Placental pericyte (primary cell): ENCODE measurements at places on chromosomes 4 and X. TPM values are rescaled to one million over a fixed set of nuclear protein-coding genes. Genes with fewer than 3 reads are reported as not detected.

Gene ZBTB33
- total RNA-seq: 7.4 and 17.0 TPM in 2 replicates

Gene VEGFD
- total RNA-seq: 0.14 TPM in 1 of 2 replicates, not detected in the other

Gene AKAP4
- not detected in 2 replicates for total RNA-seq

Gene ARMCX4
- total RNA-seq: 2.2 and 3.3 TPM in 2 replicates

Gene ZNF157
- under 0.01 TPM in 1 of 2 replicates, not detected in the other for total RNA-seq

Gene SULT1E1
- total RNA-seq: not detected in 2 replicates

Gene SPANXC
- not detected in 2 replicates for total RNA-seq
